Fibroblast of skin of left quadriceps (primary cell): ENCODE measurements at places on chromosomes 7 and 10.

GRCh38 chr10:100723770-100724530 lies 21.4 kb upstream of the PAX2 start:
- no peak for DNase-seq

DNA sequence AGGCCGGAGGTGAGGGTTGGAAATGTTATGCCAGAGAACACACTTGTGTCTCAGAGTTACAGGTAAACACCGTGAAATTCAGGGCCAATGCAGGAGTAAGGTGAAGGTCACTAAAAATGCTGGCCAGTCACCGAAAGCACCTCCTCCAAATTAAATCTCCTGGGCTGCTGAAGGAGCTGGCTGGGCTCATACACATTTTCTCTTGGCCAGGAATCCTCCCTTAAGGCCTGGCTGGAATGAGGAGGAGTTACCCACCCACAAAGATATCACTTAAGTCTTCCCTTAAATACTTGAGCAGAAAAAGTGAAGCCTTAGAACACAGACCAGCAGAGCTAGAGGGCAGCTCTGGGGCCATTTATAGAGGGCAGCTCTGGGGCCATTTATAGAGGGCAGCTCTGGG lies 46.3 kb downstream of the HTRA1 start:
- no peak for DNase-seq

DNA sequence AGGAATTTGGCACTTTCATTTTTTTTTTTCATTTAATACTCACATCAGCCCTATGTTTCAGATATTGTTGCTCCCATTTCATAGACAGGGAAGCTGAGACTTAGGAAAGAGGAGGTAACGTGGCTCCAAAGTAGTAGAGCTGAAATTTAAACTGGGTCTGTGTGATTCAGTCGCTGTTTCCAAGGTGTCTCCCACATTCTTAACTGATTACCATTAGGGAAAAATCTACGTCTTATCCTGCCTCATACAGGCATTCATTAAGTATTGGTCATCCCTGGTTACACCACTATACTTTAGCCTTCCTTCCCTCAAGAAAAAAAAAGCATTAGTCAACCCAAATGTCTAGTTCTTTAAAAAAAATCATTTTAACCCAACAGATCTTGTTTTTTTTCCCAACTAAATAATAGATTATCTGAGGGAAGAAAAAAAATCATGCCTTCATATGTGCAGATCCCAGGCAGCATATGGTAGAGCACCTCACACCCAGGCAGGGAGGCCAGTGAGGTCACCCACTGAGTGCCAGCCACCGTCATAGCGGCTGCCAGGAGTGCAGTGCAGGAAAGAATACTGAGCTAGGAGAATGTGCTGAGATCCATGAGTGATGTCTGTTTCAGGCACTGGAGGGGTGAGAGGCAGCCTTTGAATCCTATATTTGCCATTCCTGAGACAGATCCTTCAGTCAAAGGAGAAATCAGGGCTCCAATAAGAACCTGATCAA lies 59.0 kb upstream of the SORCS3 start:
- DNase-seq, result peak; percentile 28

DNA sequence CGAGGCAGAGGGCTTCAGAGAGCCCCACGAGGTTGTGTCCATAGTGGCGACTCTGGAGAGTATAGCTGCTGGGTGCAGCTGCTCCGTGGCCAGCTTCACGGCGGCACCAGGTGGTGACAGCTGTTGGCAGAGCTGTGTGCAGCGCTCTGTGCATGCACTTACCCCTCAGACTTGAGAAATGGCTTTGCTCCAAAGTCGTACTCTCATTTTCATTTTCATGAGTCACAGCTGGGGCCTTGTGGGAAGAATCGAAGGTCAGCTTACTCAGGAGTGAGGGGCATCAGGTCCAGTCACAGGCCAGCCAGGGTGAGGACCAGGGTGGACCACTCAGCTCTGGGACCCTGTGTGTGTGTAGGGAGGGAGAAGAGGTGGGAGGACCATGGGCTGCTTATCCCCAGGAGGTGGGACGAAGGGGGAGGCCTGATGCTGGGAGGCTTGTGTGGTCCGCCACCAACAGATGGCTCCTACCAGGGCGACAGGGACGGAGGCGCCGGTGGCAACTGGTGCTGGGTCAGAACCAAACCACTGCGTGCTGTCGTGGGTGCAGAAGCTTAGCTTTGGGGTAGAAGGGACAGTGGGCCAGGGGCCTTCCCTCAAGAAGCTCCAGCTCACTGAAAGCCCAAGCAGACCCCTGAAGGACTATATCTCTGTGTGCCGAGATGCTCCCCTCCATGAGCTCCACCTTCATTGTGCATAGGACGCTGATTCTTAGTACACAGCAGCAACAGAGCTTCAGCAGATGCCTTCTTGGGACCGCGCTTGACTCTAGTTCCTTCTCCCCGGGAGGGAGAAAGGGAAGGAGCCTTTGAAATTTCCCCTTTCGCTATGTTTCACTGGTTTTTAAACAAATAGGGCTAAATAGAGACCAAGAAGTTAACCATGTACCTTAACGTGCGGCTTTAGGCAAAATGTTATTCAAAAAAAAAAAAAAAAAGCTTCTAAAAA lies 225.0 kb downstream of the CELF2 start:
- no peak for DNase-seq

DNA sequence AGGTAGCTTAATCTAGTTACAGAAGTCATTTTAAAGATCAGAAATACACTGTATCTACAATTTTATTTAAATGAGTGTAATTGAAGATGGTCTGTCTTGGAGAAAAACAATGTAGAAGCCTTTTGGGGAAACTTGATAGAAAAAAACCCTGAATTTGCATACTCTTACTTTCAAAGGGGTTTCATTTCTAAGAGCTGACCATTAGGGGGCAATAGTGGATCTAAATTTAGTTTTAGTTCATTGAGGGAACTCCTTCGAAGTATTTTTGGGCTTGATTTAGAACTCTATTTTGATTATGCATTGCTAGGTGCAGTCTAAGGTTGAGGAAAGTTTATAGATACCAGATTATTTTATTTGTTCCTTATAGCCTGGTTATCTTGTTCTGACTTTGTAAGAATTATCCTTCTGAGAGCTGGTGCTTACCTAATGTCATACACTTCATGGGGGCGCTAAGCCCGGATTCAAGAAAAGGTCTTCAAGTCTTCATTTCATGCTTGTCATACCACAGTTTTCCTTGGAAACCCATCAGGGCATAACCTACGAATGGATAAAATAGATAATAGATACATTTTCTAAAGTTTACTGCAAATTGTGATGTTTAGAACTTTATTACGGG lies 69.1 kb upstream of the MXI1 start:
- DNase-seq, result peak; percentile 40

DNA sequence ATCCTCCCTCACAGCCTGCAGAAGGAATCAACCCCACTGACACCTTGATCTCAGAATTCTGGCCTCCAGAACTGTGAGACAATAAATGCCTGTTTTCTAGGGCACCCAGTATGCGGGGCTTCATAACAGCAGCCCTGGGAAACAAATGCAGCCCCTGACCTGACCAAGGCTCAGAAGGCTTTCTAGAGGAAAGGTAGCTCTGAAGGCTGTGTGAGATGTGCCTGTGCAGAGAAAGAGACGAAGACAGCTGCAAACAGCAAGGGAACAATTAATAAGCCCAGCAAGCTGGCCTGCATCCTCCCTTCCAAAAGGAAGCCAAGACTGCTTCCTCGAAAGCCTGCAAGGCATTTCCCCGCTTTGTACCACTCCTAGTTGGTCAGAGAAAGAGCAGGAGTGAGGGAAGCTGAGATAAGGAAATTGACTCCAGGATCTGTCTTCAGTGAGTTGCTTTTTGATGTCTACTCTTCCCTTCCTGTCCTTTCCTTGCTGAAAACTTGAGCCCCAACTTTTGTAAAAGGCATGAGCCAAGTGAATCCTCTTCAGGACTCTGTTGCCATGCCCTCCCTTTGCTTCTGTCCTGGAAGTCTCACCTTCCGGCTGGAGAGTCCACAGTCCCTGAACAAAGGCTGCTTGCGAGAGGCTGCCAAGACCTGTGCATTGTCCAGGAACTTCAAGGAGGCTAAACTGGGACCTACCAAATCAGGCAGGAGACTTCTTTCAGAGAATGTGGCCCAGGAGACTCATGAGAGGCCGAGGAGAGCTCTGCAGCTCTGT lies 71.2 kb upstream of the ARID5B start:
- no peak for DNase-seq

- no peak for DNase-seq
Measured at GRCh38 chr7:30543813-30544525, 39.3 kb upstream of the GGCT start.

DNA sequence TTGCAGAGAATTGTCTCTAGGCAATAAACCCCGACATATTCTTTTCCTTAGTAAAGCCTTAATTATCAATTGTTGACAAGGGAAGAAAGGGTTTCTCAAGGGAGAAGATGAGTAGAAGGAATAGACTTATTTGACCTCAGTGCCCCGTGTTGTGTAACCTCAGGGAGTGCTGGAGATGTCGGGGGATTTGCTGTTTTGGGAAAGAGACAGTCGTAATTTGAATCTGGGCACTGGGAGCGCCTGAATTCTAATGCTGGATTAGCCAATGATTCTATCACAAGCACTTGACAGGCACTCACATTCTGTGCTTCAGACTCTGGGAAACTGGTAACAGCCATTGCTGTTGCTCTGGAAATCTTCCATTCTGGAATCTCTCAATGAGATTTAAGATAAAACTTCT lies 13.8 kb upstream of the LMOD2 start:
- DNase-seq, result no peak

DNA sequence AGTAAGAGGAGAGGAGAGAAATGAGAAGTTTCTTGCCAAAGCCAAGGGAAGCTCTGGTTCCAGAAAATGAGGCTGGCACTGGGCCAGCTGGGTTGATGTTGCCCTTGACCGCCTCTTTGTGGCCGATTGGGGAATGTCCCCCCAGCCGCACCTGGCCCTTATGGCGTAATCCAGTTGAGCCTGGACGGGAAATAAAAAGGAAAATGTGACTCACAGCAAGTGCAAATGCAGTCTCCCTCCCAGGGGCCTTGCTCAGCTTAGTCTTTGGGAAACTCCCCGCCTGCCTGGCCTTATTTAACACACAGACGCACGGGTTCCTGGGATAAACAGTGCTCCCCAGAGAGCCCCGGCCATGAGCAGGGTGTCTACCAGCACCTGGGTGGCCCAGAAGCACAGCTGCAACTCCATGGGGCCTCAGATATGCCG lies 174.8 kb downstream of the KIAA1217 start:
- DNase-seq, result peak; percentile 93

DNA sequence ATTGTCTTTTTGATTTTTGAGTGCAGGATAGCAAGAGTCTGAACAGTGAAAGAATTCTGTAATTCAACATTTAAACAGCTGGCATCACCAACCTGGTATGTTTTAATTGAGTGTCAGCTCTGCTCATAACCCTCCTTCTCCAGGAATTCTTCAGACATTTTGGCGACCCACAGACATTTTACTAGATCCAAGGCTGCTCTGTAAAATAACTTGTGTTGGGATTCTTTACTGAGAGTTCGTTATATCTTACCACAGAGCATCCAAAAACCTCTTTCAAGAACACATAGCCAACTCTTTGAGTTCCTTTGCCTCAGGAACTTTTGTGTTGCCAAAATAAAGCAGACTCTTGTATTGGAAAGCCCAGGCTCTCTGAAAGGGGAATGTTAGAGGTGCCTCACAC lies 27.7 kb upstream of the SORCS3 start:
- no peak for DNase-seq

DNA sequence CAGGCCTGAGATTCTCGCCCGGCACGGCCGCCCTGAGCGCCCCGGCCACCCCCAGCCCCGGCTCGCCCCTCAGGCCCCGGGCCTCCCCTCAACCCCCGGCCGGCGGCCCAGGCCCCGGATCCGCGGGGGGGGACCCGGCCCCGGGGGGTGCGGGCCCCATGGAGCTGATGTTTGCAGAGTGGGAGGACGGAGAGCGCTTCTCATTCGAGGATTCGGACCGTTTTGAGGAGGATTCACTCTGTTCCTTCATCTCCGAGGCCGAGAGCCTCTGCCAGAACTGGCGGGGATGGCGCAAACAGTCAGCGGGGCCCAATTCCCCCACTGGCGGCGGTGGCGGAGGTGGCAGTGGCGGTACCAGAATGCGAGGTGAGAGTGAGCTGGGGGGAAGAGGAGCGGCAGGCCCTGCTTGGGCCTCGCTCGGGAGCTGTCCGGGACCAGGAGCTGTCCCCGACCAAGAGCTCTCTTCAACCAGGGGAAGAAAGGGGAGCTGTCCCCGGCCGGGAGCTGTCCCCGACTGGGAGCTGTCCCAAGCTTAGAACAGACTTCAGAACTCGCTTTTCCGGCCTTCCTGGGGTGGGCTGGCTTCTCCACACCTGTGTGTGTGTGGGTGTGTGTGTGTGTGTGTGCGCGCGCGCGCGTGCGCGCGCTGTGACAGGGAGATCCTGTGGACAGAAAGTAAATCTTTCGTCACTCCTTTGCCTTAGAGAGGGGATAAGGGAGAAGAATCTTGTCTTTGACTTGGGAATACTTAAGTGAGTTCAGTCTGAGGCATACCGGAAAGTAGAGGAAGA lies 510 bp downstream of the ZSWIM8 start:
- no peak for DNase-seq

- no peak for DNase-seq
Measured at GRCh38 chr7:136555933-136556332, 312.5 kb upstream of the CHRM2 start.

GRCh38 chr10:2284071-2284470 lies 546.7 kb upstream of the ADARB2 start:
- no peak for DNase-seq

GRCh38 chr7:1510780-1511154 lies 6.6 kb upstream of the INTS1 start:
- no peak for DNase-seq

DNA sequence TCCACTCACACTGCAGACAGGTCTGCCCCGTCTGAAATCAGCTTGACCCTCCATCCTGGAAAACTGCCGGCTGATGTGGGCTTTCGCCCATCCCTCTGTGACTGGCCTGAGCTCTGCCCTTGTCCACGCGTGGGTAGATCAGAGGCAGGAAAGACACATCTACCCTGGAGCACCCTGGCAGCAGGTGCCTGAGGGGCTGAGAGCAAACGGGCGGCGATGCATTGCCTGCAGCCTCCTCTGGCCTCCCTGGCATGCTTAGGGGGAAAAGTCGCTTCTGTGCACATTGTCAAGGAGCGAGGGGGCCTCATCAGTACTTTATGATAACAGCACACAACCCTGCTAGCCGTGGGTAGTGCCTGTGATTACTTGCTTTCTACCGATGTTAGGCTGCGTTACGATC lies 109.4 kb downstream of the ADARB2 start:
- no peak for DNase-seq

GRCh38 chr7:91327346-91327745 lies 63.1 kb downstream of the FZD1 start:
- DNase-seq, result no peak

DNA sequence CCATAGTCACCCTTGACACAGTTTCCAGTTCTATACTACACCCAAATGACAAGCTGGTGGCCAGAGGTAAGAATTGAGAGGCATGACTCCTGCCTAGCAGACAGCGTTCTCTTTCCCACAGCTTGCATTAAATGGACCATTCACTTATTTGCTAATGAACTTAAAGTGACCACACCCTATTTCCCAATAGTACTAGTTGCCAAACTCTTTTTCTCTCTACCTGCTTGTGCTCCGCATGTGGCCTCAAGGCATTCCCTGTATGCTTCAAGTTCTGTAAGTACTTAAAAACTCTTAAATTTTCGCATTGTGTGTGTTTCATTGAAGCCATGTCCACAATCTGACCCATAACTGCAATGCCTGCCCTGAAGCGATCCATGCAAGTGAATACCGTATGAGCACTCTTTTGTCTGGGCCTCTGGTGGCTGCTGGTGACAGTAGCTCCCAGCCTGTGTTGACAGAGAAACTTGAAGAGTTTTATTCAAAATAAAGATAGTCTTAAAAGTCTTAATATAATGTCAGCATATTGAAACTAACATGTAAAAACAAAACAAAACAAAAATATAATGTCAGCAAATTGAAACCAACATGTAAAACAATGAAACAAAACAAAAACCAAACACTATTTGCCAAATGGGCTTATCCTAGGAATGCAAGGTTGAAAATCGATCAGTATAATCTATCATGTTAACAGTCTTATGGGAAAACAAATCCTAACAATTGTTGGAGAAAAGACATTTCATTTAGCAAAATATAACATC lies 73.6 kb downstream of the CCSER2 start:
- DNase-seq, result no peak
